ENCODE measurements at places on chromosomes 2 and 18. TPM values are rescaled to one million over a fixed set of nuclear protein-coding genes. Genes with fewer than 3 reads are reported as not detected.

IL1R1 gene
- total RNA-seq, result 8.1 TPM

DNA sequence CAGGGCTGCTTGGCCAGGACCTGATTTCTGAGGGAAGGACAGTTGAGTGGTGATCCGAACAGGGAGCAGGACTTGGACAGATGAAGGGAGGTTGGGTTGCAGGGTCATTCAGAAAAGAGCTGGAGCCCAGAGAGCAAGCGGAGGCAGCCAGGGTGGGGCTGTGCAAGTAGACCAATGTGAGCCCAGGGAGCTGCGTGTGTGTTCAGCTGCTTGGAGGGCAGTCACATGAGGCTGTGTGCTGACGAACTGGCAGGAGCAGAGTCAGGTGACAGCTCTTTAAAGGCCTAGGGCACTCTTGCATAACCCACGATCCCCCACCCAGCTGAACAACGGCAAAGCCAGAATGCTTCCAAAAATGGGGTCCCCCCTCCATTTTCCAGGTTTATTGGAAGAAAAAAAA, 4.6 kb upstream of the MLPH start:
- DNase-seq, result no peak

- no peaks in the 10 kb centered on the region for H3K27me3 ChIP-seq
- no peak overlapping the region for H3K4me3 ChIP-seq
- H3K27ac ChIP-seq, result no peak overlapping the region
These were observed 122.3 kb downstream of the MRO start for GRCh38 chr18:50697509-50697908.

GRCh38 chr2:68196120-68196716, 38.5 kb downstream of the PNO1 start:
- no peak overlapping the region for H3K27ac ChIP-seq
- no peak overlapping the region for H3K4me3 ChIP-seq
- peak; percentile 35 for DNase-seq
- no peaks in the 10 kb centered on the region for H3K36me3 ChIP-seq

- H3K4me3 ChIP-seq, result no peak overlapping the region
- no peaks in the 10 kb centered on the region for H3K27me3 ChIP-seq
- DNase-seq, result peak; percentile 97
- H3K27ac ChIP-seq, result peak overlapping the region; percentile 81
These were observed 193.8 kb upstream of the RND3 start for GRCh38 chr2:150681120-150681804.

GRCh38 chr18:3726238-3726951, 276.4 kb downstream of the TGIF1 start:
- no peak overlapping the region for H3K27ac ChIP-seq
- peaks cover 2% of the 10 kb centered on the region for H3K27me3 ChIP-seq
- no peak overlapping the region for H3K4me3 ChIP-seq
- no peak for DNase-seq

DNA sequence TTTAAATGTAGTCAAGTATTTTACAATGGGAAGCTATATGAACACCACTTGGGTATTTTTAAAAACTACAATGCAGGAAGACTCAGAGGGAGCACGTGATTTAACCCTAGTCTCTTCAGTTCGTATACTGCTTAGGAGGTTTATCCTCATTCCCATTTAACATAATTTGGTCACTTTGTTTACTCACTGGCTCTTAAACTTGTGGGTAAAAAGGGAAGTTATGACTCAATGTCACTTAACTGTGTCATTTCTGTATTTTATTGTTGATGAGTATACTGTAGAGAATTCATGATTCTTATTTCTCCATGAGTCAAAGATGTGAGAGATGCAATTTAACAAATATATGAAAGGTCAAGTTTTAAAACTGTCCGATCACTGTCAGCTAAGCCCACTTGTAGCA, 48.2 kb downstream of the SLC66A3 start:
- no peak overlapping the region for H3K27ac ChIP-seq
- no peaks in the 10 kb centered on the region for H3K4me1 ChIP-seq
- no peak overlapping the region for H3K4me3 ChIP-seq
- H3K36me3 ChIP-seq, result peaks cover 28% of the 10 kb centered on the region

DNA sequence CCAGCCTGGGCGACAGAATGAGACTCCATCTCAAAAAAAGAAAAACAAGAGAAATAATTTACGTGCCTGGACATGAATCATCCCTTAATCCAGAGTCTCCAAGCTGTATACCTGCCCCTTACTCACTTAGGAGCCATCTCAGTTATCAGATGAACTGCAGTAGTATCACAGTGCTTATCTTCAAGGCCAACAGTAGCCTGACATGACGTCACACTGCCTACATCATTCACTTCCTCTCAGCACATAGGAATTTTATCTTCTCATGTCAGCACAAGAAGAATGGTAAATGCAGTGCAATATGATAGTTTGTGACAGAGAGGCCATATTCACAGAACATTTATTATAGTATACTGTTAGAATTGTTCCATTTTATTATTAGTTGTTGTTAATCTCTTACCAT, 216.6 kb downstream of the SS18 start:
- no peak overlapping the region for H3K27ac ChIP-seq
- H3K4me3 ChIP-seq, result no peak overlapping the region
- no peaks in the 10 kb centered on the region for H3K4me1 ChIP-seq

GRCh38 chr18:76709659-76710645, 112.4 kb upstream of the ZNF236 start:
- no peak overlapping the region for H3K4me3 ChIP-seq
- H3K4me1 ChIP-seq, result no peaks in the 10 kb centered on the region
- no peak overlapping the region for H3K27ac ChIP-seq
- no peaks in the 10 kb centered on the region for H3K36me3 ChIP-seq
- no peaks in the 10 kb centered on the region for H3K27me3 ChIP-seq

STPG4 gene
- total RNA-seq, result 0.28 TPM

GRCh38 chr2:150480241-150480640, 7.2 kb downstream of the RND3 start:
- peaks cover 48% of the 10 kb centered on the region for H3K36me3 ChIP-seq
- peak; percentile 81 for DNase-seq
- peak overlapping the region; percentile 8 for H3K27ac ChIP-seq

DNA sequence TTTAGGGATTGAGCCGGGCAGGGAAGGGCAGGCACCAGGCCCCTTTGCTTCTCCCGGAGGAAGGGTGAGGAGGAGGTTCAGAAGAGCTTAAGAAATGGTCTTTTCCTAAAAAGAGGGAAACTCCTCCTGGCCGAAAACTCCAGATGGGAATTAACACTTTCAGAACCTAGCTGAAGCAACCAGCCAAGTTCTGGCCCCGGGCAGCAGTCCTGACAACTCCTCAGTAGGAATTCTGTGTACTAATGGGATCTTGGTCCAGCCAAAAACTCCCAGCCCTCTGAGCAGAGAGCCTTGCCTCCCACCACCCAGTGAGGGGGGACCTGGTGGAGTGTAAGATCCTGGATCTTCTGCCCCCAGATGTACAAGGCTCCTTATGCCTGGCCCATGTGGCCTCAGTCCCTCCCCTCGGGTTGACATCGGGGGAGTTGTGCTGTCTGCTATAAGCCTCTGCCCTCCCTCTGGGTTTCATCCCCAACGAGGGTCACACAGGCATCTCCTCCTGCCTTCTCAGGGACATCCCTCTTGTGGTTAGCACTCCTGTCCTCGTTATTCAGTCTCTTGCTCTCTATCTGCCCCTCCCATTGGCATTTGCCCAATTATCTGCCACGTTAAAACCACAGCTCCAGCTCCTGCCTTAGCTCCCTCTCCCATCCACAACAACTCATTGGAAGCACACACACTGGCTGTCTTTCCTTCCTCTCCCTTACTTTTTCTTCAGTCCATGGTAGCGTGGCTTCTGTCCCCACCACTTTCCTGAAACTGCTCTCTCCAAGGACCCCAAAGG, 184.6 kb downstream of the CYP26B1 start:
- no peaks in the 10 kb centered on the region for H3K4me1 ChIP-seq
- no peak overlapping the region for H3K27ac ChIP-seq
- H3K36me3 ChIP-seq, result no peaks in the 10 kb centered on the region
- H3K27me3 ChIP-seq, result peaks cover 14% of the 10 kb centered on the region
- H3K4me3 ChIP-seq, result no peak overlapping the region
- DNase-seq, result no peak

DNA sequence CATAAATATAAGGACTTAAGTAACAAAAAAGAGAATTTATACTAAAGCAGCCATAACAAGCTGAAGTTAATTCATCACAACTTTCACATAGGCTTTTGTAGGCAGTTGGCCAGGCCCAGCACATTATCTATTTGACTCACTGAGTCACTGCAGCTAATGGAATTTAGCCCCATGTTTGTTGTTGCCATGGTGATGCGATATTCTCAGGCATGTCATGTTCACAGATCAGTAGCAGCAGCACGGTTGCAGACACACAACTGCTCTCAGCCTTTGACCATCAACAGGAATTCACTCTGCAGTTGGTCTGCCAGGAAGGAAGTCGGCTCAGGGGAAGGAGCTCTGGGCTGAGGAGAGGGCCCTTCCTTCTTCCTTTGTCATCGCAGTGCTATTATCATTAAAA, 639.8 kb downstream of the TMEM182 start:
- no peak overlapping the region for H3K4me3 ChIP-seq
- DNase-seq, result no peak
- no peaks in the 10 kb centered on the region for H3K27me3 ChIP-seq
- H3K27ac ChIP-seq, result no peak overlapping the region
- H3K4me1 ChIP-seq, result no peaks in the 10 kb centered on the region

DOK6 gene
- 2.7 TPM for total RNA-seq

DNA sequence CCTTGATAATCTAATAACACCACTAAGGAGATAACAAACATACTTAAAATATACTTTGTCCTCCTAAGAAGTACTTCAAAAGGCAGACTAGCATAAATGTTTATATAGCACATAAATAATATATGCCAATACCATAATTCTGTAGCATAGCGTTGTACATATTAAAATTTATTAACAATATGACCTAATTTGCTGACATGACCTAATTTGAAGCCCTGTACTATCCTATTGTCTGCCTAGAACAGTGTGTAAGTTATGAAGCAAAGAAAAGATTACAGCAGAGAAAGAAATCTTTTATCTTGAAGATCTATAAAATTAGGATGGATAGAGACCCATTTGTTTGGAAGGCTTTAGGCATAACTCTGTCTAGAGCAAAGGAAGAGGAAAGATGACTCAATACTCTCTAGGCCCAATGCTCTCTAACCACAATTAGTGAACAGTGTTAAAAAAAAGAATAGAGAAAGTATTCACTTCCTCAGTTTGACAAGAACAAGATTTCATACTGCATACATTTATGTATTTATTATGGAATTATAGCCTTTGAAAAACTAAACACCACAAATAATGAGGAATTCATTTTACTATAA, 231.3 kb downstream of the ZRANB3 start:
- no peaks in the 10 kb centered on the region for H3K36me3 ChIP-seq
- peak; percentile 38 for DNase-seq
- H3K4me1 ChIP-seq, result no peaks in the 10 kb centered on the region
- no peaks in the 10 kb centered on the region for H3K27me3 ChIP-seq
- H3K4me3 ChIP-seq, result no peak overlapping the region

DNA sequence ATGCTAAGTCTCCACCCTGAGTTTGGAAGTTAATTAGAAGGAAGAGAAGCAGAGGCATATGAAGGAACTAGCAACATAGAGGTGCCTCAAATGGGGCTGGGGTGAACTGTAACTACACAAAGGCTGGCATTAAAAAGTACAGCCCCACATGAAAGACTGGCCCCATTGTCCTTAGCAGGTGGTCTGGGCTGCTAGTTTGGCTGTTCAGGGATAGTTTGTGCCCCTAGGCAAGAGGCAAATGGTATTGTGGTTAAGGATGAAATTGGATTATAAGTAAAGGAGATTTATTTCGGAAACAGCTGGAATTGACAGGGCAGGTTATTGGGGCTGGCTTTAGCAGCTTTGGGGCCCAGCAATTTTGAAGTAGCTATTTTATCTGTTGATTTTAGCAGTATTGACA, 365.7 kb upstream of the TNP1 start:
- no peaks in the 10 kb centered on the region for H3K36me3 ChIP-seq
- peak overlapping the region; percentile 99 for H3K27ac ChIP-seq
- H3K27me3 ChIP-seq, result no peaks in the 10 kb centered on the region
- H3K4me3 ChIP-seq, result no peak overlapping the region

ABCG5 gene
- total RNA-seq, result not detected

GRCh38 chr2:98914713-98915580, 21.1 kb downstream of the CRACDL start:
- no peaks in the 10 kb centered on the region for H3K36me3 ChIP-seq
- H3K27ac ChIP-seq, result no peak overlapping the region
- no peak for DNase-seq
- no peak overlapping the region for H3K4me3 ChIP-seq

KRTCAP3 gene
- not detected for total RNA-seq

FAM237A gene
- total RNA-seq, result not detected

GRCh38 chr2:144390424-144391020, 129.4 kb downstream of the ZEB2 start:
- no peaks in the 10 kb centered on the region for H3K27me3 ChIP-seq
- H3K36me3 ChIP-seq, result peaks cover 30% of the 10 kb centered on the region
- H3K4me1 ChIP-seq, result no peaks in the 10 kb centered on the region
- H3K4me3 ChIP-seq, result no peak overlapping the region
- DNase-seq, result peak; percentile 57

CCDC141 gene
- not detected for total RNA-seq

DNA sequence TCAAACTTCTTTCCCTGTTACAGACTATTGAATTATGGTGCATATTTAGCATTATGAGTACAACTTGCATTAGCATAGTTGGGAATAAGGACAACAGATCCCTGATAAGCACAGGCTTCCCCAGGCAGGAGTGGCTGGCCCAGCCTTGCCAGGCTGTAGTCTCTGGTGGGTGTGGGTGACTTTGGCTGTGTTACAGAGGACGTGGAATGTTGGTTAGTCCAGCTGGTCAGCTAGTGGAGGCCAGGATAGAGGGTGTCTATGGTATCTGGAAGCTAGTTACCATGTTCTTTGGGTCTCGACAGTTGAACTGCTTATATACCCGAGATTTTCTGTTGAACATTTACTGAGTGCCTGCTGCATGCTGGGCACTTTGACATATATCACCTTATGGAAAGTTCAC, 4.7 kb downstream of the SH3RF3 start:
- H3K4me1 ChIP-seq, result peaks cover 10% of the 10 kb centered on the region
- H3K36me3 ChIP-seq, result no peaks in the 10 kb centered on the region
- no peak for DNase-seq

DNA sequence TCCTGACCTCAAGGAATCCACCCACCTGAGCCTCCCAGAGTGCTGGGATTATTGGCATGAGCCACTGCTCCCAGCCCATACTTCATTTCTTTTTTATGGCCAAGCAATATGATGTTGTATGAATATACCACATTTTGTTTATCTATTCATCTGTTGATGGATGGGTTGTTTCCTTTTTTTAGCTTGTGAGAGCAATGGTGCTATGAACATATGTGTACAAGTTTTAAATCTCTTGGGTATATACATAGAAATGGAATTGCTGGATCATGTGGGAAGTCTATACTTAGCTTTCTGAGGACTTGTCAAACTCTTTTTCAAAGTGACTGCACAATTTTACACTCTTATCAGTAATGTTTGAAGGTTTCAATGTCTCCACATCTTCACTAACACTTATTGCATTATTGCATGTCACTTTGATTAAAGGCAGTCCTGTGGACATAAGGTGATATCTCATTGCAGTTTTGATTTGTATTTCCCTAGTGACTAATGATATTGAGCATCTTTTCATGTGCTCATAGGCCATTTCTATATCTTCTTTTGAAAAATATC, 167.1 kb upstream of the SPHKAP start:
- no peaks in the 10 kb centered on the region for H3K4me1 ChIP-seq
- H3K36me3 ChIP-seq, result no peaks in the 10 kb centered on the region
- no peak overlapping the region for H3K27ac ChIP-seq
- no peak overlapping the region for H3K4me3 ChIP-seq

VWC2L gene
- not detected for total RNA-seq

GRCh38 chr18:8610459-8610851, 1.2 kb downstream of the RAB12 start:
- peak; percentile 19 for DNase-seq
- peaks cover 5% of the 10 kb centered on the region for H3K36me3 ChIP-seq
- H3K27me3 ChIP-seq, result no peaks in the 10 kb centered on the region
- peak overlapping the region; percentile 99 for H3K4me3 ChIP-seq
- H3K27ac ChIP-seq, result peak overlapping the region; percentile 82

LONRF2 gene
- 0.54 TPM for total RNA-seq
